Caco-2 (cell line): ENCODE measurements at places on chromosomes 11 and 22.

DNA sequence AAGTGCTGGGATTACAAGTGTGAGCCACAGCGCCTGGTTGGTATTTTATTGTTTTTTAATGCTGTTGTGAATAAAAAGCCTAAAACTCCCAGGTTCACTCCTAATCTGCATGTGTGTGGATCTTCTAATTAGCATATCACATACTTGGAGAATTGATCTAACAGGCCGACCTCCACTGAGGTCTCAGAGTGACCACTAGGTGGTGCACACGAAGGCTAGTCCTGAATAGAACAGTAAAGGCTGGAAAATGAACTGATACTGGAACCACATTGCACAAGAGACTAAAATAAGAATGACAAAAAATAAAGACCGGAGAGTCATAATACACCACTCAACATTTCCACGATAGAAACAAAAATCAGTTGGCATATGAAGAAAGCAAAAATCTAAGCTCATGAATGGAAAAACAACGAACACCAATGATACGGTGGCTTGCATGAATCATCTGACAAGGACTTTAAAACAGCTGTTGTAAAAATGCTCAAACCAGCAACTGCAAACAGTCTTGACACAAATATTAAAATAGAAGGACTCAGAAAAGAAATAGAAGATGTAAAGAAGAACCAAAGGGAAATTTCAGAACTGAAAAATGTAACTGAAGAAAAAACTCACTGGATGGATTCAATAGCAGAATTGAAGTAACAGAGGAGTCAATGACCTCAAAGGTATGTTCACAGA lies 19.2 kb downstream of the PIM3 start:
- DNase-seq, result peak; percentile 49

- no peak for DNase-seq
Observed at GRCh38 chr22:17541476-17541875, 21.8 kb upstream of the SLC25A18 start.

- DNase-seq, result no peak
Observed at GRCh38 chr11:111793863-111794262, 27.7 kb upstream of the PPP2R1B start.

DNA sequence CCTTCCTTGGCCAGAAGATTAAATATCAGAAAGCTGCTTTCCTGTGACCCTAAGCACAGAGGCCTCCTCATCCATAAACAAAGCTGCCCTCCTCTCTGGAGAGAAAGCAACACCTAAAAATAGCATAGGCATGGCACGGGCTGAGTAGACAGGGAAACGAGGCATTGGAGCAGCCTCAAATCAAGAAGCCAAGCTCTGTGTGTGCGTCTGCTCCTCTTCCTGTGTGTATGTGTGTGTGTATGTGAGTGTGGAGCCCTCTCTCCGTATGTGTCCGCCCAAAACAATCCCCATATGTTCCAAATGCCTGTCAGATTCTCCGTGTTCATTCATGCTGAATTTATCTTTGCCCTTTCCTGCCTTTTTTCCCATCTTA lies 24.0 kb downstream of the KCNJ5 start:
- no peak for DNase-seq

- no peak for DNase-seq
Observed at GRCh38 chr11:9701799-9702198, 37.9 kb downstream of the SWAP70 start.

- no peak for DNase-seq
Observed at GRCh38 chr11:43895601-43896000, 15.0 kb downstream of the ALKBH3 start.

DNA sequence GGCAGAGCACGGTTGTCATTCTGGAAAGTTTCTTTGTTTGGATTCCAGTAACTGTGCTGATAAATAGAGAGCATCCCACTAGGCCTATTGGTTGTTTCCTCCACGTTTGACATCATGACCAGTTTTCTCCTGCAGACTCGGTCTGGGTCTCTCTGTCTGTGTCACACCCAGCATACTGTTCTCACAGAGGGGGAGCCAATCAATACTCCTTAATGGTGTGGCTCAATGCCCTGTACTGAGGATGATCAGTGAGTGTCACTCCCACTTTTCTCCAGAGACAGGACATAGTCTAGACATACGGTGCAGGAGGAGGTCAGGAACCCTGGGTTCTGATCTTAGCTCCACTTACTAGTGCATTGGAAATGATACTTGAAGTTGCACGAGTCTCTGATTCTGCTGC lies 88.2 kb upstream of the BLID start:
- DNase-seq, result no peak

DNA sequence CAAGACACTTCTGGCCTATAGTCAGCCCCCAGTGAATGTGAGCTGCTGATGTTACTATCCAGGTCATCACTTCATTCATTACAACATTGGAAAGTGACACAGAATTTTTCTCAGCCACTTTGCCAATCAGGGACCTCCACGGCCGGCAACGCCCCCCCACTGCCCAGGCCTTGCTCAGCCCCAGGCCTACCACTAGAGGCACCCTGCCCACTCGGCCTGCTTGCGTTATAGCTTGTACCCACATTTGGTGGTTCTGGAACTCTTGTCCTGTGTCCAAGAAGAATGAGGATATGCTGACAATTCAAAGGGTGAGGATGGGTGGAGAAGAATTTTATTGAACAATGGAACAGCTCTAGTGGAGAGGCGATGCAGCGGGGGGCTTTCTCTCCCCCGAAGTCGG lies 96.2 kb downstream of the TSPAN18 start:
- DNase-seq, result no peak

DNA sequence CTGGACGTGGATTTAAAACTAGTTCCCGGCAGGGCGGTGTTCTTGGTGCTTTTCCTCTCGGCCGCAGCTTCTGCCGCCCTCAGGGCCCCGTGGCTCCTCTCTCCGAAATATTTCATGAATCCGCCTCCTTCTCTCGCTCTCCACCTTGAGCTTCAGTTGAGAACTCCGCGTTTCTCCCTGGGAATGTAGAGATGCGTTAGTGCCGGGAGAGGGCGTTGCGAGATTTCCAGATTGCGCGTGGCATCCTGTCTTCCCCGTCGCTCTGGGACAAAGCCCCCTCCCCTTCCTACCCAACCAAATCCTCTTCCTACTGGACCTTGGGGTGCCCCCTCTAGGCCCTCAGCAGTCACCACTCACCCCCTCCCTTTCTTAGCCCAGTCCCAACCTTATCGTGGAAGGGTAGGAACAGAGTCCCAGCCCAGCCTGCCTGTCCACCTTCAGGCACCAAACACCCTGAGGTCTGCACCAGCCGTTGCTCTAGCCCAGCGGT lies 15.5 kb upstream of the RAC2 start:
- no peak for DNase-seq

- no peak for DNase-seq
Observed at GRCh38 chr22:35910003-35910769, 118.4 kb downstream of the RBFOX2 start.

- no peak for DNase-seq
Observed at GRCh38 chr22:44632541-44633396, 69.2 kb upstream of the PRR5 start.

GRCh38 chr11:12435264-12435663 lies 57.9 kb downstream of the PARVA start:
- DNase-seq, result no peak

DNA sequence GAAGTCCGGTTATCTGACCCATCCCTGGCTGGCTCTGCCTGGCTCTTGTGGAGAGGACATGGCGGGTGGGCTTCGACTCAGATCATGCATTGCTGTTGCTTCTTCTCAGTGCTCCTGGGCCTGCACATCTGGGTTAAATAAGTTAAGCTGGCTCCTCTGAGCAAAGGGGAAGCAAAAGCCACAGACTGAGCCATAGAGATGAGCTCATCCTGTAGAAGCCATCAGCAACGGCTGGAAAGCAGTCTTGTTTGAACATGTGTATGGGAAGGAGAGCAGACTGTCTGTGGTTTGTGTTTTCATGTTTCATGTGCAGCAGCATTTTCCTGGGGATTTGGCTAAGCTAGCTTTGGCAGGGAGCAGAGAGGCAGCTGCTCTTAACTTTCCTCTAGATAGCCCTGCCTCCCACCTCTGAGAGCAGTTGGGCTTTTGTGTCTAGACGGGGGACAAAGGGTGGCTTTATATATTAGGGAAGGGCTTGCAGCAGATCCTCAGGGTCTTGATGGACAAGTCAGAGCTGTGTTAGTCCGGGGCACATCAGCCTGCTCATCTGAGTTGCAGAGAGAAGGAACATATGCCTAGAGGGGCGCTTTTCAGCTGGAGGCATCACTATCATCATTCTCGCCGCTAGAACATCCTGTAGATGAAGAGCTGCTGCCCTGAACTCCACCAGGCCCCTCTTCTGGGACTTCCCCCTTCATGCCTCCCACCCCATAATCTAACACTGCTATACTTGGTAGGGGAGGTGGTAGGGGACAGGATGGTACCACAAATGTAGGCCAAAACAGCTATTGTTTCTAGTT lies 14.9 kb downstream of the DCPS start:
- no peak for DNase-seq

DNA sequence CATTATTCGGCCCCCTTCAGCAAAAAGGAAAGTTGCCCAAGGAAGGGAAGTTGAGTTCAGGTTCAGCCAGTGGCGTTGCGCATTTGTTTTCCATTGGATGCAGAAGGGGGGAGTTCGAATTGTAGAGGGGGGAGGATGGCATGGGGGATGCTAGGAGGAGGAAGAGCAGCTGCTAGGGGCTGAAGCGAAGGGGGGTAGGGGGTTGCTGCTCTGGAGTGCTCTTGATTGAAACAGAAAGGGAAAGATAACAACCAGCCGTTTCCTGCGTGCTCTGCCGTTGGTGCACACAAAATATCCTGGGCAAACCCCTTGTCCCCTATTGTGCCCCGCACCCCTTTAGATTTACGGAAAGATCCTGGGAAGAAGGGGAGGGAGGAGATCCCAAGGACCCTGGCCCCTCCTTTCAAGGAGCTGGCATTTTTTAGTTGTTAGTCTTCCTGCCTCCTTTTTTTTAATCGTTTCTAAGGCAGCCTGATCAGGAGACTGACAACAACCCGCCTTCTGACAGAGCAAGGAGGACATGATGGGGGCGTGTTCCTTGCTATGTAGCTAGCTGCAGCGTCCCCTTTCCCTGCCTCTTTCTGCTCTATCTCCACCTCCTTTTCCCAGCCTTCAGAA lies 2.1 kb downstream of the KMT2A start:
- DNase-seq, result peak; percentile 36

GRCh38 chr11:100672498-100673033 lies 14.5 kb upstream of the ARHGAP42 start:
- DNase-seq, result no peak

DNA sequence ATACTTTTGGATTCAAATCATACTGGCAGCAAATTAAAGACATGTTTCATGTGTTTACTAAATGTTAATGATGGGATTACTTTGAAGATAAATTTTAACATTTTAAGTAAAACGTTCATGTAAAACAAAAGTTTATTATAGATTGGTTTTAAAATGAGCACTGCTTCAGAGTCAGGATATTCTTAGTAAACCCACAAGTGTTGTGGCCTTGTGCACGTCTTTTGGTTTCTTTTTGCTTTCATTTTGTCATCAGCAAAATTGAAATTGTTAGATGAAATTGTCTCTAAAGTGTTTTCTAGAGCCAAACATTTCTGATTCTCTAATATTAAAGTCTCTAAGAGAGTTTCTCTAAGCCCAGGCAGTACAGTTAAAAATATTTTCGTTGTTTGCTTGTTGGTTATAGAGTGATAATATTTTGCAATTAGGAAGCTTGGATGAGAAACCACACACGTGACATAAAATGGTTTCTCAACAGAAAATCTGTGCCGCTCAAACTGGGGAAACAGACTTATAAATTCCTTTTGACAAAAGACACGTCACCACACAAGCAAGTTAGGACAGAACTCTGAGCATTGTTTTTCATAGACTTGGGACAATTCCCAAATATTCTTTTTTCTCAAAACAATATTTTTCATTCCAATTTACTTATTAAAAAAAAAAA lies 164.4 kb downstream of the TEAD1 start:
- DNase-seq, result no peak

DNA sequence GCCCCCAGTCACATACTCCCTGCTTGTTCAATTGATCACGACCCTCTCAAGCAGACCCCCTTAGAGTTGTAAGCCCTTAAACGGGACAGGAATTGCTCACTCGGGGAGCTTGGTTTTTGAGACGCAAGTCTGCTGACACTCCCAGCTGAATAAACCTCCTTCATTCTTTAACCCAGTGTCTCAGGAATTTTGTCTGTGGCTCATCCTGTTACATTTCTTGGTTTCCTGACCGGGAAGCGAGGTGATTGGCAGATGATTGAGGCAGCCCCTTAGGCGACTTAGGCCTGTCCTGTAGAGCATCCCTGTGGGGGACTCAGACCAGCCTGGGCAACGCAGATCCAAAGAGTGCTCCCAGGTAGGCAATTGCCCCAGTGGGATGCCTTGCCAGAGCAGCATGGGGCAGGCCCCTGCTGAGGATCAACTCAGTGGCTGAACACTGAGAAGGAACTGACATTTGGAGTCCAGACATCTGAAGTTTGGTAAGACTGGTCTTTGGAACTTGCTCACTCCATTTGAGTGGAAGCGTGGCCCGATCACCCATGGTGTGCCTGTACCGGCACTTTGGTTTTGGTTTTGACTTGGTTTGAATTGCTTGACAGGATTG lies 51.5 kb downstream of the NEU3 start:
- no peak for DNase-seq
